Suprapubic skin (tissue), 4 donors: ENCODE measurements at places on chromosomes 1 and 21.

GRCh38 chr1:53982034-53982762 is 35.8 kb downstream of the LDLRAD1 start:
- DNase-seq: peak; percentile 67

- DNase-seq: no peak
These were observed 358.7 kb downstream of the BARHL2 start for GRCh38 chr1:90358448-90358847.

DNA sequence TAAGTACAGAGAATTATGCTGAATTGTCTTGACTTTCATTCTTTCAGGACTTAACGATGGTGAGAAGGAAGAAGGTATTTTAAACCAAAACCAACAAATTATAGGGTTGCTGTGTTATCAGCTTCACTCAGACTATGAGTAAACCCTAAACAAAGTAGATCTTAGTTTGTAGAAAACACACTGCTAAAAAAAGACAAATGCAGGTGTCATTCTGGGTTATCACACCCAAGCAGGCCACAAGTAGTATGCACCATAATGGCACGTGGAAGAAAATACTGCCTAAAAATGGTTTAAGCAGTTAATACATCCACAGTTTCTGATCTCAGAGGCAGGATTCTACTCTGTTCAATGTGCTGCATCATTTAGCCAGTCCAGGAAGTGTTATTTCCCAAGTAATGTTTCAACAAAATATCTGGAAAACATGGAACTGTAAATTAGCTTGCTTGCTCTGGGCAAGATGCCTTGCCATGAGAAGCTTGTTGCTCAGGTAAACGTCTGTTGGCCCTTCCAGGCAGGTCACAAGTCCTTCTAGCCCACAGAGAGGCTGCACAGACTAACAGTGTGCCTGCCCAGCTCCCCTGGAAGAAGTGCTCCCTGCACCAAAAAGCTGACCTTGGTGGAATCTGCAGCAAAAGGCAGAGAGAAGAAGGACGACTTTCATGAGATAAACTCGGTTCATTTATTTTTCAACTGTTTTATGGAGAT is 4.1 kb downstream of the DIPK1A start:
- DNase-seq: no peak

GRCh38 chr21:38787461-38788274 is 18.1 kb upstream of the ETS2 start:
- no peak for DNase-seq

DNA sequence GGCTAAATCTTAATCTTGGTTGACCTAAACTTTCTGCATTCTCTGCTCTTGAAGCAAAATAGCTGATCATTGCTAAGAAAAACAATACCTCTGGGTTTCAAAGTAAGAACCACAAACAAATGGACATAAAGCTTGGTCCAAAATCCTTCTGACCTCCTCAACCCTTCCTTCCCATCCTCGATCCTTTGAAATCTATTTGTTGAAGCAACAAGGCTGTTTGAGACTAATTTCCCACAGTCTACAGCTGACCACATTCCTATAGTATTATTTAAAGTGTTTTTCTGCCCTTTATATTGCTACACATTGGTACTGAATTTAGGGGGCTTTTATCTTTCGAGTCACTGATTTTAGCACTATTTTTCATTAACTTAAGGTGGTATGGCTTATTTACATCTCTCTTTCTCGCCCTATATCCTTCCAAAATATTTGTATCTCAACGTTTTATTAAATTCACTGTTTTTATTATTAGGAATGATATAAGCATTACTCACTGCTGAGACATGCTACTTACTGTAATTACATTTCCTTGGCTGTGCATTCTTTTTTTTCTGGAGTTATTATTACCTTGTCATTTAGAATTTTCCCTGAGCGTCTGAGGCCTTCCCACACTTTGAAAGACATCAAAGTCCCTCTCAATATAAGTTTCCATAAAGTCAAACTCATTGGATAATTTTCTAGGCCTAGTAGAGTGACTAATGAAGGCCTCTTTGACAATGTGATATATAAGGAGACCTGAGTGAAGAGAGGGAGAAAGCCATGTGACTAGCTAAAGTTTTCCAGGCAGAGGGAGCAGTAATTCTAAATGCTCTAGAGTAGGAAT is 73.9 kb downstream of the RAB3GAP2 start:
- DNase-seq: no peak

GRCh38 chr1:220380885-220381284 is 108.6 kb upstream of the RAB3GAP2 start:
- DNase-seq: no peak

DNA sequence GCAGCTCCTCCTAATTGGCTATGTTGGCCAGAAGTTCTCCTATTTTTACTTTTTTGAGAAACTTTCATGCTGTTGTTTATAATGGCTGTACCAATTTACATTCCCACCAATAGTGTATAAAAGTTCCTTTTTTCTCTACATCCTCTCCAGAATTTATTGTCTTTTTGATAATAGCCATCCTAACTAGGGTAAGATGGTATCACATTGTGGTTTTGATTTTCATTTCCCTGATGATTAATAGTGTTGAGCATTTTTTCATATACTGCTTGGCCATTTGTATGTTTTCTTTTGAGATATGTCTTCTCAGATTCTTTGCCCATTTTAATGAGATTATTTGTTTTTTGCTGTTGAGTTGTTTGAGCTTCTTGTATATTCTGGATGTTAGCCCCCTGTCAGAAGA is 46.8 kb downstream of the NTMT2 start:
- DNase-seq: no peak

- DNase-seq: no peak
These were observed 107.2 kb upstream of the WLS start for GRCh38 chr1:68339505-68339904.

DNA sequence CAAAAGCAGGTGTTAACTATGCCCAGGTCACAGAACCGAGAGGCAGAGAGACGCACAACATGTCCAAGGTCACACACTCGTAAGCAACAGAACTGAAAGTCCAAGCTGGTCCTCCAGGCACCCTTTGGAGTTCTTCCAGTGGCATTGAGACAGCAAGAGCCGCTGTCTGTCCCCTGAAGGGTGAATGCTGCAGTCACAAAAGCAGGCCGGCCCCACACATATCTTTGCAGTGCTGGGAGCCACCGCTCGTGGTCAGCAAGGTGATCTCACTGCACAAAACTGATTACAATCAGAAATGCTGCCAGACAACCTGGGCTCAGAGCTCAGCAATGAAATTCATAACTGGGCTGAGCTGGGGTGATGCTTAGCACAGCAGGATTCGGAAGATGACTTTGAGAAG is 47.4 kb upstream of the RAB4A start:
- DNase-seq: no peak

DNA sequence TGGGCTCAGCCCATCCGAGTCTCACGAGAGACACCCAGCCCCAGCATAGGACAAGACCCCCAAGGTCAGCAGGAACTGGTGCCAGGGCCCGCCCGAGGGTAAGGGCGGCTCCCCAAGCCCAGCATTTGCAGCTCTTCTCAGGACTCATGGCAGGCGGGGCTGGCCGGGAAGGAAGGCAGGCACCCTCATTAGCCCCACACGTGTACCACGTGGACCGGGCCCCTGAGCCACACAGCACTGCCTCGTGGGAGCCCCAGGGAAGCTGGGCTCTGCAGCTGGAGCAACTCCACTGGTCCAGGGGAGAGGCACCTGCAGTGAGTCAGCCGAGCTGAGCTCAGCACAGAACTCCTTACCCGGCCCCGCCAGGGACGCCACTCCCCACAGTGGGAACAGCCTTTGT is 97.7 kb upstream of the IFFO2 start:
- no peak for DNase-seq

GRCh38 chr1:10074059-10074851 is 41.5 kb downstream of the UBE4B start:
- DNase-seq: no peak

GRCh38 chr21:26918323-26919079 is 48.4 kb downstream of the ADAMTS5 start:
- no peak for DNase-seq

GRCh38 chr21:17802572-17802971 is 16.6 kb downstream of the C21orf91 start:
- DNase-seq: no peak

- DNase-seq: no peak
These were observed 23.2 kb downstream of the CD1D start for GRCh38 chr1:158203693-158204457.

GRCh38 chr1:202281316-202282024 is 60.3 kb downstream of the UBE2T start:
- peak; percentile 63 for DNase-seq

DNA sequence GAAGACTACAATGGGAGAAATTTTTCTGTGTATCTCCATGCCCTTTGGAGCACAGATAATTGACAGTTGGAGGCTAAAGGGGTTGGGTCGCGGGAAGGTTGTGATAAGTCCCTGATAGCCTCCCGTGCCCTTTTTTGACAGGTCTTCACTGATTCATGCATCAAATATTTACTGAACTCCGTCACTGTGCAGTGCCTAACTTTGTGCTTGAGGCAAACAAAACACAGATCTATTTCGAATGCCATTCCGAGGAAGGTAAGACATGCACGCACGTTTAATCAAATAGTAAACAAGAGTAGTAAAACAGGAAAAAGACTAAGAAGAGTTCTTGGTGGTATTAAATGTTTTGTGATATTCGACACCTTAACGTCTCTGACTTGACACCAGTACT is 494 bp upstream of the PIP5K1A start:
- DNase-seq: no peak

DNA sequence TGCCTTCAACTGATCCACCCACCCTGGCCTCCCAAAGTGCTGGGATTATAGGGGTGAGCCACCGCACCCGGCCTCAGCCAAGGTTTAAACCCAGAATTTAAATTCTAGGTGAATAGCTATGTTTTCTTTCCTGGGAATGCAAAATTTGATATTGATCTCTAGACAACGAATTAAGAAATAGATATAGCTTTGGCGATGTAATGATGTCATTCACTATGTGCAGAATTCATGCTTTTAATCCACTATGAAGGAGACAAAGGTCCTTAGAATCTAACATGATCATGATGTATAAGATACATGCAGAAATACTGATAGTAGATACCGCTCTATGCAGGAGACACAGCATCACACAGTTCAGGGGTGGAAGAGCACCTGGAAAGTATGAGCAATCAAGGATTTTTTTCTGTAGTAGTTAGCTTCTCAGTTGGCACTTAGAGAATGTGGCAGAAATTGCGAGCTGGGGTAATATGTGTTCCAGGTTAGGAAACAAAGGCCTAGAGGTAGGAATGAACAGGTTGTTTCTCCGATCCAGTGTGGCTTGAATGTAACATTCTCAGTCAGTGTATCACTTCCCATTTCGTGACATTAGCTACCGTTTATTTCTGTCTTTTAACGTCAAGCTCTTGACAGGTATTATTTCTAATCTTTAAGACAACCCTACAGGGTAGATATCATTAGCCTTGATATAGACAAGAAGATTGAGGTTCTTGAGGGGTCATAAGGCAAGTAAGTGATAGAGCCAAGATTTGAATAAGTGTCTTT is 3.0 kb upstream of the CEP350 start:
- no peak for DNase-seq

DNA sequence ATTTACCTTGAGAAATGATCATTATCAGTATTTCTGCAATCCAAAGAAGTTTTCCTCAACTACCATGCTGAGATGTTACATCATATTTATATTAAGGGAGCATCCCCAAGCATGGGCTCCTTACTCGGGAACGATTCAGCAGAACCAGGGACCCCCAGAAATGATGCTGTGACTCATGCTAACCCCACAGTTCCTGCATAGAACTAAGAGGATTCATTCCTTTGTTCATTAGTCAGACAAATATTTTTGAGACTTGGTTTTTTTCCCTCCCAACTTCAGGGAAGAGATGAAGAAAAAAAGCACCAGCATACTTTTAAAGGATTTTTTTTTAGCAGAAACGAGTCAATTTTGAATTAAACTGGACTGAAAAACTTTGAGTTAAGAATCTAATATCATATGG is 49.2 kb upstream of the COL24A1 start:
- no peak for DNase-seq

GRCh38 chr1:21650400-21650799 is 18.8 kb downstream of the RAP1GAP start:
- no peak for DNase-seq

- no peak for DNase-seq
These were observed 50.6 kb upstream of the BMP8A start for GRCh38 chr1:39440856-39441255.

GRCh38 chr1:112513112-112513870 is 4.5 kb downstream of the WNT2B start:
- no peak for DNase-seq

- DNase-seq: no peak
These were observed 44.2 kb downstream of the EPHB2 start for GRCh38 chr1:22754824-22755223.

GRCh38 chr1:162218546-162218945 is 149.1 kb downstream of the NOS1AP start:
- no peak for DNase-seq
